Upper lobe of left lung (tissue), 6 donors: ENCODE measurements at places on chromosomes 1 and 21. TPM values are rescaled to one million over a fixed set of nuclear protein-coding genes. Genes with fewer than 3 reads are reported as not detected.

DNA sequence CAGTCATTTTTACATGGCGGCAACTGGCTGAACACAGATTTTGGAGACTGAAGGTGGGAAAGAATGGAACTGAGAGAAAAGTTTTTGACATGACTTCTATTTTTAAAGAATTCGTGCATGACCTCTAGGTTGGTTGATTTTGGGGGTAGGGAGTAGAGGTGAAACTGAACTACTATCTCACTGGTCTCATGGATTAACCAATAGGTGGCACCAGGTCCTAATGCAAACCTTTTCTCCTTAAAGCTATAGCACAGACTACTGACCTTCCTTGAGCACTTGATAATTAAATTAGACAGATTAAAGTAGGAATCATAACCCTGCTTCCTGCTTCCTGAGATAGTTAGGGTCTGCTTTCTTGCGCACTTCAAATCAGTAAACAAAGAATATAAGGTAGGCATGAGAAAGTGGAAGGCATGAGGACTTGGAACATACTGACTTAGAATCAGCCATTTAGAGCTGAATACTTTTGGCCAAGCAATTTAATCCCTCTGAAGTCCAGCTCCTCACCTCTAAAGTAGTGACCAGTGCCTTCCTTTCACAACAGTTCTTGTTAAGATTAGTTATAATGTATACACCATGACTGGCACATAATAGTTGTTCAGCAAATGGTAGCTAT, 206.0 kb downstream of the CENPF start:
- no peak for DNase-seq

- no peak for DNase-seq
Measured at GRCh38 chr1:61536174-61537108, 188.5 kb downstream of the TM2D1 start.

Gene YY1AP1
- total RNA-seq, result 211 TPM

Gene HSD11B1
- total RNA-seq, result 21.4 TPM

DNA sequence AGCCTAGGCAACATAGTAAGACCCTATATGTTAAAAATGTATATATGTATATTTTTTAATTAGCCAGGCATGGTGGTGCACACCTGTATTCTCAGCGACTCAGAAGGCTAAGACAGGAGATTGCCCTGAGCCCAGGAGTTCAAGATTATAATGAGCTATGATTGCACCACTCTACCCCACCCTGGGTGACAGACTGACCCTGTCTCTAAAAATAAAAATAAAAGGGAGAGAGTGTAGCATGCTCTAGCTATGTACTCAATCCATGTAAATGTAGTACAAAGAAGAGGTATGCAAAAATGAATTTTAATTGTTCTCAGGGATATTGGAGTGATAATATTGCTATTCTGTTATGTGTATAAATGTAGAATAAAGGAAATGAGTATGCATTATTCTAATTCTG, 52.9 kb upstream of the DARS2 start:
- DNase-seq, result no peak

- DNase-seq, result no peak
Measured at GRCh38 chr1:54131419-54131818, 21.4 kb downstream of the CDCP2 start.

GRCh38 chr1:153816283-153816889, 41.2 kb downstream of the SLC27A3 start:
- no peak for DNase-seq

Gene OR6N1
- 0.57 TPM for total RNA-seq

GRCh38 chr1:246041360-246041759, 465.7 kb downstream of the SMYD3 start:
- no peak for DNase-seq

Gene BACE2
- total RNA-seq, result 27.5 TPM

- no peak for DNase-seq
Measured at GRCh38 chr1:228325267-228325666, 81.4 kb downstream of the TRIM11 start.

Gene RASAL2
- total RNA-seq, result 31.9 TPM

DNA sequence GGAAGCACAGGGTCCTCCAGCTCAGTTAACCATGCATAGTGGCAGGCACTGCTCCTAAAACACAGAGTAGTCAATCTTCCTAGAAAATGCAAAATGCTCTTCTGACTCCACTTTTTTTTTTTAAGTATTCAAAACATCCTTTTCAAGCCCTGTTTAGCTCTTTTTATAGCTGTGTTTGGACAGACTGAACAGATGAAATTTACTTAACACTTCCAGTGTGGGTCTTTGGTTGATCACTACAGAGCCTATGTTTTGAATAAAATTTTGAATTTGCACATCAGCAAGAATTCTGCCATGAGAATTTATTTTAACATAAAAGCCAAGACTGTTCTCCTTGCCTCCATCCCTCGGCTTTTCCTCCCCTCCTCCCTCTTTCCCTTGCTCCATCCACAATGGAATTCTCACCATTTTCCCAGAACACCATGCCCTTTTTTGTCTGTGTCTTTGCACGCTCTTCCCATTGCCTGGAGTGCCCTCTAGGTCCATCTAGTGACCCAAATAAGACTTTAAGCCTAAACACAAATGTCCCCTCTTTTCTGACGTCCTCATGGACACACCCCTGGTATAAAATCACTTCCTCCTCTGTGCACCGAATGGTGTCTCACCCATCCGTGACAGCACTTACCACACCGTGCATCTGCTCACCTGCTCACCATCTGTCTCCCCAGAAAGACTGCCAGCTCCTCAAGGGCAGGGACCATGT, 24.0 kb upstream of the CPT2 start:
- no peak for DNase-seq

DNA sequence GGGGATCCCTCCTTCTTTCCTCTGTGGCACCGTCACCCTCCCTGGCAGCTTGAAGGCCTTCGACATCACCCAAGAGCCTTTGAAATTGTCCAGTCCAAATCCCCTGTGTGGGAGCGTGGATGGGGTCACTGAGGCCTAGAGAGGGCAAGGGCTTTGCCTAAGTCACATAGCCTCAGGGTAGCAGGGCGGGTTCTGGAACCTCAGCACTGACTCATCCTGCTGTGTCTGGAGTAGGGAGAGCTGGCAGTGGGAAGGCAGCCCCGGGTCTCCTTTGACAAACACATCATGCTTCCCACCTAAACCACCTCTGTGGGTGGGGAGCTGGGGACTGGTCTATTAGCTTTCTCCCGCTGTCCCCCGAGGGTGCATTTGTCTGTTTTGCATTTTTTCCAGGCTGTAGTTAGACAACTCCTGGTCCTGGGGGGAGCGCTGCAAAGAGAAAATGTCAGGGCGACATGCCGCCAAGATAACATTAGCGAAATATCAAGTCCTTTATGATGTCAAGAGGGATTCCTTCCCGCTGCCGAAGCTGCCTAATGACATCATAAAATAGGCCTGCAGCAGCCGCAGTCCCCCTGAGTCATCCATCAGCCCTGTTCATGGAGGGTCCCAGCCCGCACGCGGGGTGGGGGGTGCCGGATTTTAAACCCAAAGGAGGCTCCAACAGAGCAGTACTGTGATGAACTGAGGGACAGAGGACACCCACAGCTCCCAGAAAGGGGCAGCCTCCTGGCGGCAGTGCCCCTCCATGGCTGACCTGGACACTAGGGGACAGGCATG, 77.0 kb upstream of the POU3F1 start:
- DNase-seq, result peak; percentile 46

- DNase-seq, result no peak
Measured at GRCh38 chr1:231796141-231796540, 169.6 kb downstream of the DISC1 start.

DNA sequence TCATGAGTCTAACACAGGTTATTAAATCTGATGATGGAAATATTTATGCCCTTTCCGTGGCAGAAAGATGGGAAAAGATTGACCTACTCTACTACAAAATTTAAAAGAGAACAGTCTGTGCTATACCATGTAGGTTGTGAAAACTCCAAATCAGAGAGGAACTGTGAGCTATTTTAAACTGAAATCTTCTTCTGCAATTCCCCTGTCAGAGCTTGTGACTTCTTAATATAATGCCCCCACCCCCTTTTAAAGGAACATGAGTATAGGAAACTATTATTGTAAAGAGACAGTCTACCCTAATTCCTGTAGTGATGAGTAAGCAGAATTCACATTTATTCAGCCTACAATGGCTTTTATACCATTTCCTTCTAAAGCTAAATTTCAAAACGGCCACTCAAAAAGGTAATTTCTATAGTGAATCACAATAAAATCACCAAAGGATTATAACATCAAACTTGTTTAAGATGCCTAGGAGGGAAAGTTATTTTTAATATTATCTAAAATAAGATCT, 11.7 kb downstream of the DSCAM start:
- no peak for DNase-seq

GRCh38 chr1:6998267-6998666, 213.0 kb downstream of the CAMTA1 start:
- DNase-seq, result no peak

DNA sequence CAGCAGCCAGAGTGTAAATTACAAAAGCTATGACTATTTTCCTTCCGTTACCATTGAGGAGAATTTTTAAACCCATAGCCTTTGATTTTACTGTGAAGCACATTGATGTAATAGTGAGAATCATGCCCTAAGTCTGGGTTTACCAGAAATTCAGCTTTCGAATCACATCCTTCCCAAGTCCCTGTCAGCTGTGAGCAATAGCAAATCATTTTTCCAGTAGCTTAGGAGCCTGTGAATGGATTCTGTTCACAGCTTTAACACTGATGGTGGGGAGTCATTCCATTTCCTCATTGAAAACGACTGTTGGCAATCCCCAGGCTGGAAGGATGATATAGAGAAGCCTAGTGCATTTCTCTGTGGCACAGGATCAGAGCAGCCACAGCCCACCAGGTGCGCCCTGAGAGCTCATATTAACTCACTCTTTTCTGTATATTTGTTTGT, 82.2 kb upstream of the C1orf105 start:
- no peak for DNase-seq

DNA sequence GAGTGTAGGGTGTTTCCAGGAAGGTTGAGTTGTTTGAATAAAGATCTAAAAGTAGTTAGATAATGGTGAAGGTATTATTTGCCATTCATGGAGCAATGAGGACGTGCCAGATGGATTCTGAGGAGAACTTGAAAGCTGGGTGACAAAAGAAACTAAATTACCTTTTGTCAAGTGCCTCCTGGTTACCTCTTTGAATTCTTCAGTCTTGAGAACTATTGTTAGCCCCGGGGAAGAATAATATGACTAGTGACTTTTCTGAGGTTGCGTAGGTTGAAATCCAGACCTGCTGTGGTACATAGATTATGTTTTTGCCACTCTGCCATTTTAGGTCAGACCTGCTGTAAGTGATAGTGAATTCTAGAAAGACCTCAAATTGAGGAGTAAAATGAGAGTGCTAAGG, 11.5 kb downstream of the LAMC1 start:
- no peak for DNase-seq

GRCh38 chr1:37575692-37576091, 19.0 kb downstream of the DNALI1 start:
- no peak for DNase-seq

GRCh38 chr1:192867180-192867579, 58.3 kb downstream of the RGS2 start:
- DNase-seq, result no peak

DNA sequence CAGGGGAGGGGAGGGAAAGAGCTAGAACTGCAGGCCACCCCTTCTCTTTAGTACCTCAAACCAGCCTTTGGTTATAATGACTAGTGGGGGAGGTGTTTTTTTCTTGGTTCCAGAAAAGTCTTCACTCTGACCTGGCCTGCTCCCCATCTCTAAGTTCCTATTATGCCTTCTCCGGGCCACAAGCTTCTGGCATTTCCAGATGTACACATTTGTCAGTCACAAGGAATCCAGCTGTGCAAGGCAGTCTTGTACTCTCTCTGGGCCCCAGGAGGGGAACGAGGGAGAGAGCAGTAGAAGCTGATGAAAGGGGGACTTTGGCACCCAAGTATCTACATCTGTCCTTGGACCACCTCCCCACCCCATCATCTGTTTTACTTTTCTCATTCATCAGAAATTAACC, 2.7 kb upstream of the FALEC start:
- DNase-seq, result no peak

GRCh38 chr1:190172651-190173430, 304.8 kb downstream of the BRINP3 start:
- DNase-seq, result no peak
